ENCODE measurements at places on chromosomes 7 and 10.
A peak's percentile ranks its signal among the peaks of the same experiment; 100 is the strongest.

DNA sequence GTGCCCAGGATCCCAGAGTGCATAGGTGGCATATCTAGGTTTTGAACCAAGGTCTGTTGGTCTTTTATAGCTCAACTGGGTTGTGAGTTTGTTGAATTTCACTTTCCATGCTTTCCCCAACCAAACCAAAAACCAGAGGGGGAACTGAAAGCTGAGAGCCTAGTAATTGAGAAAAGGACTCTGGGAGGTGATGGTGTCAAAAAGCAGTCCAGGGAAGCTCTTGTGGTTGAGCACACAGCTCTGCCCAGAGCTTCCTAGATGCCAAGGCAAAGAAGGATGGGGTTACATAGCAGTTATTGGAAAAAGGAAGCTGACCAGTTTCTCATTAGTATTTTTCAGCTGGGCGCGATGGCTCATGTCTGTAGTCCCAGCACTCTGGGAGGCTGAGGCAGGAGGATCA, 9.9 kb downstream of the POR start:
- DNase-seq: no peak

GRCh38 chr10:110535958-110536891, 31.3 kb upstream of the SMC3 start:
- DNase-seq: peak; percentile 26

DNA sequence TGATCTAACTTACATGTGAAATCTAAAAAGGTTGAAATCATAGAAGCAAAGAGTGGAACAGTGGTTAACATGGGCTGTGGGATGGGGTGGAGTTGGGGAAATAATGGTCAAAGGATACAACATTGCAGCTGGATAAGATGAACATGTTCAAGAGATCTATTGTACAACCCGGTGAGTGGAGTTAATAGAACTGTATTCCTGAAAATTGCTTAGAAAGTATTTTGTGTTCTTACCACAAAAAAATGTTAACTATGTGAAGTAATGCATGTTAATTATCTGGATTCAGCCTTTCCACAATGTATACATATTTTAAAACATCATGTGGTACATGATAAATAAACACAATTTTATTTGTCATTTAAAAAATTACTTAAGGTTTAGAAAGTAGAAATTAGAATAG, 271.0 kb upstream of the LRRTM3 start:
- DNase-seq: no peak

GRCh38 chr10:113059371-113059780, 109.3 kb downstream of the TCF7L2 start:
- no peak for DNase-seq

- DNase-seq: no peak
These were observed 14.6 kb upstream of the C10orf53 start for GRCh38 chr10:49664842-49665355.

DNA sequence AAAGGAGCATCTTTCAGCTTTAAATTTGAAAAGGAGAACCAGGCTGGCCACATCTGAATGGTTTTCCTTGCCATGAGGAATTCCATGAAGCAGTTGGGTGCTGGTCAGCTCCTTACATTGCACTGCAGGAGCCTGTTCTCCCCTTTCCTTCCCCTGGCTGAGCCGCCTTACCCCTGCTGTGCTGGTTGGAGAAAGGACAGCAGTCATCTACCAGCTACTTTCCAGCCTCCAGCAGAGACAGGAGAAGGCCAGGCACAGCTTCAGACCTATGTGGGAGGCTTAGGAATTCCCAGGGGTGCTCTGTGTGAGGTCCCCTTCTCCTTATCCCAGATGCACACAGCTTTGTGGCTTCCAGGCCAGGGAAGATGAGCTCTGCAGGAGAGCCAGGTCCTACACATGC, 4.7 kb downstream of the C10orf71 start:
- DNase-seq: no peak

- no peak for DNase-seq
These were observed 1355.5 kb upstream of the LRRTM3 start for GRCh38 chr10:65570143-65571010.

DNA sequence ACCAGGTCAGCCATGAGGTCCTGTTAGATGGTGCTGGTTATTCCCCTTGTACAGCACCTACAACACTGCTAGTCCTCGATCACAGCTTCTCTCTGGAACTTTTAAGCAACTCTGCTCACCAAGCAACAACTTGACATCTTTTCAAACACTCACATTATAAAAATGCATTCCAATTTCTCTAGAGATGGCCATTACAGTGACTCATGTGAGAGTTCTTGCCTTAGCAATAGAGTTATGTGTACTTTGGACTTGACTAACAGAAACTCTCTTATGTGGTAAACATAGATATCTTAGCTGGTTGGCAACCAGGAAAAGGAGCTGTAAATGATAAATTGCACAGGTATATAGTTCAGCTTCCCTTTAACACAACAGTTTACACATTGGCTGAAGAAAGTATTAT, 122.2 kb downstream of the PDE1C start:
- no peak for DNase-seq

- DNase-seq: no peak
These were observed 192.0 kb downstream of the OTUD1 start for GRCh38 chr10:23630885-23631284.

GRCh38 chr7:31981874-31982390, 88.3 kb downstream of the PDE1C start:
- DNase-seq: no peak

DNA sequence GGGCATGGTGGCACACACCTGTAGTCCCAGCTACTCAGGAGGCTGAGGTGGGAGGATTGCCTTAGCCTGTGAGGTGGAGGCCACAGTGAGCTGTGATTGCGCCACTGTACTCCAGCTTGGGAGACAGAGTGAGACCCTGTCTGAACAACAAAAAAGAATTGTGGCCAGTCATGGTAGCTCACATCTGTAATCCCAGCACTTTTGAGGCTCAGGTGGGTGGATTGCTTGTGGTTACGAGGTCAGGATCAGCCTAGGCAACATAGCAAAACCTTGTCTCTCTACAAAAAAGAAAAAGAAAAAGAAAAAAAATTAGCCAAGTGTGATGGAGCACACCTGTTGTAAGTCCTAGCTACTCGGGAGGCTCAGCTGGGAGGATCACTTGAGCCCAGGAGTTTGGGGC, 22.8 kb downstream of the MARCHF5 start:
- DNase-seq: no peak

- no peak for DNase-seq
These were observed 149.6 kb downstream of the TCF7L2 start for GRCh38 chr10:113099431-113100183.

GRCh38 chr10:26432938-26433337, 5.2 kb upstream of the APBB1IP start:
- DNase-seq: no peak

- no peak for DNase-seq
These were observed 750.6 kb upstream of the PCDH15 start for GRCh38 chr10:55551603-55552002.

DNA sequence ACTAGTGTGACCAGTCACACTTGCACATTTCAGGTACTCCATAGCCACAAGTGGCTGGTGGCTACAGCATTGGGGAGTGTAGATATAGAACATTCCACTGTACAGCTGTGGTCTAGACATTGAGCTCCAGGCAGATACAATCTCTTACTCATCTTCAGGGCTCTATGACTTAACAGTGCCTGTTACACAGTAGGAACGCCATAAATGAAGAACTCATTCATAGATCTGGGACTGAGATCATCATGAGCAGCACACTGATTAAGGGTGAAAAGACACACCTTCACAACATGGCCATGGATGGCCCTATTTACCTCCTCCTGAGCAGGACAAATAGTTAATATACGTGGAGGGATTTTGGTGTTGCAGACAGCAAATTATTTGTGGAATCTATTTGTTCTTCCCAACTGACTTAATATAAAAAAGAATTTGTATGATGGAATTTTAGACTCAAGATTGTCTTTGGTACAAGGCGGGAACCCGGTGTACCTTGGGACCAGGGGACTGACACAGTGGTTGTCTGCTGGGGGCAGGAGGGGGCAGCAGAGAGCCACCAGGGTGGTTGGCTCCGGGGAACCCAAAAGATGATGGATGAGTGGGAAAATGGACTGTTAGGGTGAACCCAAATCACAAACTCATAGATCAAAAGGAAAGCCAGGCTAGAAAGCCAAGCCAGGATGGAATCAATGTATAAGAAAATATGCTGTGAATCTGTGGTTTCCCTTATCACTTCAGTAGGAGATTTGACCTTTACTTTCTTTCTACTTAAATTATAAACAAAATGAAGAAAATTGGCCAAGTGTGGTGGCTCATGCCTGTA, 24.3 kb upstream of the CPA2 start:
- peak; percentile 50 for DNase-seq

DNA sequence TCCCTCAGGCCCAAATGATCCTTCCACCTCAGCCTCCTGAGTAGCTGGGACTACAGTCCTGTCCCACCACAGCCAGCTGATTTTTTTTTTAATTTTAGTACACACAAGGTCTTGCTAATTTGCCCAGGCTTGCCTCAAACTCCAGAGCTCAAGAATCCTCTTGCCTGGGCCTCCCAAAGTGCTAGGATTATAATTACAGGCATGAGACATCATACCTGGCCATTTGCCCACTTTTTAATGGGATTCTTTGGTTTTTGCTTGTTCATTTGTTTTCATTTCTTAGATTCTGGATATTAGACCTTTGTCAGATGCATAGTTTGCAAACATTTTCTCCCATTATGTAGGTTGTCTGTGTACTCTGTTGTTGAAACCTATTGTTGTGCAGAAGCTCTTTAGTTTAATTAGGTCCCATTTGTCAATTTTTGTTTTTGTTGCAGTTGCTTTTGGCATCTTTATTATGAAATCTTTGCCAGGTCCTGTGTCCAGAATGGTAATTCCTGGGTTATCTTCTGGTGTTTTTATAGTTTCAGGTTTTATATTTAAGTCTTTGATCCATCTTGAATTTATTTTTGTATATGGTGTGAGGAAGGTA, 95.2 kb downstream of the GLCCI1 start:
- DNase-seq: no peak

- no peak for DNase-seq
These were observed 184.3 kb downstream of the FOXP2 start for GRCh38 chr7:114598946-114599345.

DNA sequence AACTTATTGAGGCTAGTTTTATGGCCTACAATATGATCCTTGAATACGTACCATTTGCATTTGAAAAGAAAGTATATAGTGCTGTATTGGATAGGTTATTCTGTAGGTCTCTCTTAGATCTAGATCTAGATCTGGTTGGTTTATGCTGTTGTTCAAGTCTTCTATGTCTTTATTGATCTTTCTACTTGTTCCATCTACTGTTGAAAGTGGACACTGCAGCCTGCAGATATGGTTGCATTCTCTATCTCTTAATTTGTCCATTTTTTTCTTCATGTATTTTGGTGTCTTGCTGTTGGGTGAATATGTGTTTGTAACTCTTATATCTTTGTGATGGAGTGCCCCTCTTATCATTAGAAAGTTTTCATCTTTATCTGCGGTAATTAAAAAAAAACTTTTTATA, 139.4 kb upstream of the PCDH15 start:
- no peak for DNase-seq

DNA sequence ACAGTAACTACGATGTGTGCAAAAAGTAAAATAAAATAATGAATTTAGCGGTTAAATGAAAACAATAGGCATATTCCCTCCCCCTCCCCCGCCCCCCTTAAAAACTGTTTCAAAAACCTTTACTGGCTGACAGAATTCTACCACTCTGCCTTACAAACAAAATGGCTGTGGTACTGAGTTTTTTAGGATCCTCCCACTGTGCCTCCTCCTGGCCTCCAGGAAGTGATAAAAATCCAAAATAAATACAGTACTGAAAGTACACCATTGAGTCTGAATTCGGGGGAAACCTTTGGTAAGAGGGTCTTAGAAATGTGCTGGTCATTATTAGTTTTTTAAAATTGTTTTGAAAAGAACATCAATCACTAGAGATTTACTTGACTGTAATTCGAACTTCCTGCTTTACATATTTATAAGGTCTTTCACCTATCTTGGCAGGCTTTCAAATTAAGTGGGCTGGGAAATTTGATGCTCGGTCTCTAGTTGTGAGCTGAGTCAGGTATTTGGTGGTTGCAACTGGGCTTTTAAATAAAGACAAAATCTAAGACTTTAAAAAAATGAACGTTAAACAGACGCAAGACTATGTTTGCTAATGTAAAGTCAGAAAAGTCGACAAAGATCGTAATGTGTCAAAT, 32.5 kb upstream of the EPC1 start:
- DNase-seq: no peak

- no peak for DNase-seq
These were observed 158.4 kb upstream of the PCBD1 start for GRCh38 chr10:71046747-71047146.

DNA sequence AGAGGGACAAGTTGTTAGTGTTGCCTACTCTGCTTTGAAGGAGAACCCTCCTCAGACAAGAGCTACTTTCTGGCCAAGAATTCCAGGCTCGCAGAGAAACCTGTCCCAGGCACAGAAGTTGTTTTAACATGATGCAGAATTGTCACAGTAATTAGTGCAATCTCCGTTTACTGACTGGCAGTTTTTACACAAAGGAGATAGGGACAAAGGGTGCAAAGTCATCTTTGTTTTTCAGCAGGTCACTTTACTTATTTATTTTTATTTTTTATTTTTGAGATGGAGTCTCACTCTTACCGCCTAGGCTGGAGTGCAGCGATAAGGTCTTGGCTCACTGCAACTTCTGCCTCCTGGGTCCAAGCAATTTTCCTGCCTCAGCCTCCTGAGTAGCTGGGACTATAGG, 12.3 kb downstream of the TCF7L2 start:
- DNase-seq: no peak

- no peak for DNase-seq
These were observed 295.1 kb downstream of the EXOC4 start for GRCh38 chr7:133547981-133548380.
